ENCODE measurements at places on chromosomes 7 and 10. TPM values are rescaled to one million over a fixed set of nuclear protein-coding genes. Genes with fewer than 3 reads are reported as not detected.

GRCh38 chr7:159061209-159061608 is 83.5 kb downstream of the VIPR2 start:
- DNase-seq: no peak

GRCh38 chr10:51804866-51805265 is 105.5 kb upstream of the CSTF2T start:
- no peak for DNase-seq

Gene TMED4
- total RNA-seq: 73.8 TPM

DNA sequence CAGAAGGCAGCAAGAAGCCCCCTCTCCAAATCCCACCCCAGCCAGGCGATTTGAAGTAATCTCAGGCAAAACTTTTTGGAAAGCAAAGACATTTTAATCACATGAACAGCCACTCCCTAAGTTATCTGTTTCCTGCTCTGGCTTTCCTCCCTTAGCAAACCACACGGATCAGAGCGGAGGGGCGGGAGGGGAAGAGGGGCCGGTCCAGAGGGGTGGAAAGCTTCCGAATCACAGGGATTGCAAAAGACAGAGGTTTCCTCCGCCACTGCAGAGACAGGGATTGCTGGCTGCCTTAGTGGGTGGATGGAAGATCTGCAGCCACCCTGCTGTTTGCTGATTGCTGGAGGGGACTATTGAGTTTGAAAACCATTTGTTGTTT is 41.2 kb downstream of the ZCCHC24 start:
- DNase-seq: peak; percentile 77

GRCh38 chr7:26103596-26103995 is 48.4 kb upstream of the NFE2L3 start:
- DNase-seq: no peak

DNA sequence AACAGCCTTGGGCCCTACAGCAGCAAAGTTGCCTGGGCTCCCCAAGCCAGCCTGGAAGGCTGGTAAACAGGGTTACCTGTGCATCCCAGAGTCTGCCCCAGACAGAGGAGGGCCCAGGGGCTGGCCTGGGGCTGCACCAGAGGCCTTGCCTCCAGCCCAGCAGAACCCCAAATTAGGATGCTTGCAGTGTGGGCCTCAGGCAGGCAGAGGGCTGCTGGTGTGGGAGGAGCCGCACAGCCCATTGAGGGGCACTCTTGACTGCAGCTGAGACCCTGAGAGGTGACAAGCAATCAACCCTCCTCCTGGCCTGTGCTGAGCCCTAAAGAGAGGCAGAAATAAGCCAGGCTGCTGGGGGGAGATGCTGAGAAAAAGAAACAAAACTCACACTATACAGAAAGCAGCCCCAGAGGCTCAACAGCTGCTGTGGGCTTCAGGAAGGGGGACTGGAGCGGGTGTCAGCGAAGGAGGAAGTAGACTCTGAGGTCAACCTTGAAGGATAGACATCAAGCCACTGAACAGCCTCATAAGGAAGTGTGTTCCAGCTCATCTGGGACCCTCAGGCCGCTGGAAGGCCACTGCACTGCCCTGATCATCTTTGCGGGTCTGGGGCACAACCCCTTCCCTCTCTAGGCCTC is 6.6 kb downstream of the AIFM2 start:
- no peak for DNase-seq

DNA sequence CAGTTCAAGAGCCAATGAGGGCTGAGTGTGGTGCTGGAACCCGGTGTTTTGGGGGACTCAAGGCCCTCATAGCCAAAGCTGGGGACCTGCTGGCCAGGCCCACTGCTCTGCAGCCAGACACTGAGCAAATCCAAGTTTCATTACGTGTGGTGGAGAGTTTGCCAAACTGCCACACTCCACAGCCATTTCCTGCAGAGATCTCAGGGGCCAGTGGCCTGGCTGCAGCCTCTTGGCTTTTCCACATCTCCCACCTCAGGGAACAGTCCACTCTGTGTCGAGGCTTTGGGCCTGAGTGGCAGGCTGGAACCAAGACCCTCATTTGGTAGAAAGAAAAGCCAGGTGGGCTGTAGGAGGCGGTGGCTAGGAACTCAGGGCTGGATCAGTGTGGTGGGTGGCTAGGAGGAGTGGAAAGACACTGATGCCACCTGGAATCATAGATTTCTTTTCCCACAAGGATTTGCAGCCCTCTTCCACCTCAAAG is 3.2 kb downstream of the HOXA11 start:
- no peak for DNase-seq

Data from cardiac septum (tissue), 1 donor.